ENCODE measurements at places on chromosomes 3 and 15.

GRCh38 chr15:39795486-39795885, 12.8 kb upstream of the FSIP1 start:
- no peaks in the 10 kb centered on the region for H3K36me3 ChIP-seq
- H3K4me1 ChIP-seq = no peaks in the 10 kb centered on the region
- no peak overlapping the region for H3K4me3 ChIP-seq
- H3K27ac ChIP-seq = no peak overlapping the region

- H3K4me1 ChIP-seq = no peaks in the 10 kb centered on the region
- H3K27me3 ChIP-seq = no peaks in the 10 kb centered on the region
- H3K36me3 ChIP-seq = no peaks in the 10 kb centered on the region
- no peak overlapping the region for H3K27ac ChIP-seq
- no peak for DNase-seq
- H3K4me3 ChIP-seq = no peak overlapping the region
These were observed 57.3 kb downstream of the NECTIN3 start for GRCh38 chr3:111128884-111129283.

DNA sequence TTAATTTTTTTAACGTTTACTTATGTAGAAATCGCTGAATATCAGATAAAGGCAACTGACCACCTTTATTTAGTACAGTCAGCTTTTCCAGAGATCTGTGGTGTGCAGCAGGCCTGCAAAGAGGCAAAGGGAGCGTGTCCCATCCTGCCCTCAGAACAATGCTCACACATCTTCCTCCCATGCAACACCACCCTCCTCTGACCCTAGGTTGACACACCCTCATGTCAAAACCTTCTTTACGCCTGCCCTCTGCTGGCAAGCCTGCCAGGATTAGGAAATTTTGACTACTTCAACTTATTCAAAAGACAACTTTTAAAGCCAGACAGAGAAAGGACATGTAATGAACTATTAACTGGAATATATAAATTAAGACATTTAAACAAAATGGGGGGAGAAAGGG, 513.7 kb downstream of the FOXP1 start:
- no peak overlapping the region for H3K27ac ChIP-seq

DNA sequence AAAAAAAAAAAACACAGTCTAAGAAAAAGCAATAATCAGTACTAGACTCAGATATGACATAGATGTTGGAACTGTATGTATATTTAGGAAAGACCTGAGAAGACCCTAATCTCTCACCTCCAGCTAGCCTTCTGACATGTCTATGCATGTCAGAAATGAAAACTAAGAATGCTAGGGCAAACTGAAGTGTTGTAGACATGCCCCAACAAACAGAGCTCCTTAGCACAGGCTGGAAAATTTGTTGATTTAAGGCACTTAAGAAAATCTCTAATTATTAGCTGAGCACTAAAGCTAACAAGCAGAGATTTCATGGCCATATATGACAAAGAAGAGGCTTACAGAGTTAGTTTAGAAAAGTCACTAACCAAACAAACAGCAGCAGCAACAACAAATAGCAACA, 45.5 kb upstream of the PRSS50 start:
- DNase-seq = no peak
- no peaks in the 10 kb centered on the region for H3K36me3 ChIP-seq
- H3K4me1 ChIP-seq = no peaks in the 10 kb centered on the region
- H3K27ac ChIP-seq = no peak overlapping the region
